ENCODE measurements at places on chromosomes 4 and X.

DNA sequence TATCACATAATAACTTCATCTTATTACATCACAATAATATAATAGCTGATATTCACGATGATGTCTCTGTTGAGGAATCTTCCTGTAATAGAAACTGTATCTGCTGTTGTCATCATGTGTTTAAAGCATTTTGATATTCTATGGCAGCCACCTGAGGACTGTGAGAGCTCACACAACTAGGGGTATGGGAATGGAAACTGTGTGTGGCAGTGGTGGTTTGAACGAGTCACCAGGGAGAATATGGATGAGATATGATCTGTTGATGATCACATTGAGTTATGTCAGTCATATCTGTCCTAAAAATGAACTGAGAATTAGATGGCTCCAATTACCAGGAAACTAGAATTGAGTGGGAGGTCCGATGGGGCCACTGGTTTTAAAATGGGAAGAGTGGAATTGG, 169.6 kb downstream of the MID1IP1 start:
- DNase-seq: no peak

DNA sequence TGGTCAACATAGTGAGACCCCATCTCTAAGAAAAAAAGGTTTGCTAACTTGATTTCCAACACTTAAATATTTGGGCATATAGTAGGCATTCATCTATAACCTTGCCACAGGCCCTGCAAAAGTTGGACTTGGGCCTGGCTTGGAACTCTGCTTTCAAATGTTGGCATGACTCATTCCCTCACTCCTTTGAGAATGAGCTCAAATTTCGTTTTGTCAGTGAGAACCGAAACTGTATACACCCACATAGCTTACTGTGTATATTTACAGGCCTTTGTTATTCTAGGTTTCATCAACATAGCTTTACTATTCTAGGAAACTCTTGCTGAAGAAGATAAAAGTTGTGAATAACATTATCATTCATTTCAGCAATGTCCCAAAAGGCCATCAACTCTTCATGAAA, 88.7 kb upstream of the ELOVL6 start:
- DNase-seq: no peak

- no peak for DNase-seq
These were observed 278.1 kb downstream of the NKX6-1 start for GRCh38 chr4:84220990-84221389.

DNA sequence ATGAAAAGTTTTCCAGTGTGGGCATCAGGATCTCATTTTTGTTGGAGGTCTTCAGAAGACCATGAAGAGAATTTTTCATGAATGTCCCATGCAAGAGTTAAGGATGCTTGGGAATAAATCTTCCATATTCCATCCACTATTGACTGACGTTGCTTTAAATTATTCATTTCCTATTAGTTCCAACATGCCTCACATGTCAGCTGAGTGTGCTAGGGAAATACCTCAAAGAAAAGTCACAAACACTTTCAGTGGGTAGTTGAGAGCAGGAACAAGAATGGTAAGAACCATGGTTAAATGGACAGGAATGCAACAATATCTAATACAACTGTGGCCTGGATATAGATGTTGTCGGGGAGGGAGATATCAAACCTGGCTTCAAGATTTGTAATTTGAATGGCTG, 610.1 kb downstream of the TECRL start:
- no peak for DNase-seq

- no peak for DNase-seq
These were observed 54.2 kb downstream of the SUPT20HL2 start for GRCh38 chrX:24259544-24260240.

GRCh38 chr4:77538574-77539157, 67.0 kb upstream of the CXCL13 start:
- no peak for DNase-seq

DNA sequence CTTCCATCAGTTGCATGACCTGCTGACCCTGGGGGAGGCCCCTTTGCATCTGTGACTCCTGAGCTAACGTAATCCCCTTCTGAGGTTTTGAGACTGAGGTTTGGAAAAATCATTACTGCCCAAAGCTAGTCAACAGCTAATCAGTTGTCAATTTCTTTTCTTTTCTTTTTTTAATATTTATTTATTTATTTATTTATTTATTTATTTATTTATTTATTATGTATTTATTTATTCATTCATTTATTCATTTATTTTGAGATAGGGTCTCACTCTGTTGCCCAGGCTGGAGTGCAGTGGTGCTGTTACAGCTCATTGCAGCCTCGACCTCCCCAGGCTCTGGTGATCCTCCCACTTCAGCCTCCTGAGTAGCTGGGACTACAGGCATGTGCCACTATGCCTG, 25.1 kb upstream of the FHL1 start:
- no peak for DNase-seq

DNA sequence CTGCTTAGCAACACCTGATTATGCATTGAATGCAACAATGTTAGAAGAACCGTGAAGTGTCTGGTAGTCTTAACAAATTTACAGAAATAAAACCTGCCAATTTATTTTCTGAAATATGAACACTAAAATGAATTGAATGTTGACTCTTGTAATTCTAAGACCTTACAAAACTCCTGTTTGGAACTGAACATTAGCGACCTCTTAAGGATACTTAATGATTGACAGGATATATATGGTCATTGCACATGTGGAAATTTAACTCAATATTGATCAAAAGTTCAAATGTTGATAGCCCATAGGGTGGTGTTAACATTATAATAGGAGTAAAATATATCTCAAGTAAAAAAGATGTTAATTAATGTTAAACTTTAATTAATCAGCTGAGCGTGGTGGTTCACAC, 79.1 kb downstream of the TECRL start:
- no peak for DNase-seq

DNA sequence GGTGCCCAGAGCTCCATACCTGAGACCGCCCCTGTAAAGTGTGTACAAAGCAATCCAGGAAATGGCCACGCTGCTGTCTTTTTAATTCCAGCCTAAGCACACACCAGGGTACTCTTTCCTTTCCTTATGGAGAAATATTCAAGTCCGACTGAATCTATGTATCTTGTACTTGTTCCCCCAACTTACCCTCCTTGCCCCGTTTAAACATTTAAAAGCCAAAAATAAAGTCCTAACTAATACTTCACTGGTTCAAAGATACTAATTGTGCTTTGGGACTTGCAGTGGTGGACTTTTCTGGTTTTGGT, 731 bp upstream of the AMMECR1 start:
- no peak for DNase-seq

- DNase-seq: no peak
These were observed 34.4 kb upstream of the EFNB1 start for GRCh38 chrX:68794461-68794860.

- DNase-seq: no peak
These were observed at the start of gene DKK2 for GRCh38 chr4:107035819-107036583. DKK2 (minus strand) TSS chr4:107036313; CDS start chr4:107035591, 722 bp downstream.

- DNase-seq: no peak
These were observed 701 bp downstream of the ARHGAP4 start for GRCh38 chrX:153925387-153925738.

- no peak for DNase-seq
These were observed 160 bp downstream of the LCORL start for GRCh38 chr4:18021470-18021719.

GRCh38 chr4:5018096-5018495, 1.2 kb downstream of the CYTL1 start:
- DNase-seq: no peak

DNA sequence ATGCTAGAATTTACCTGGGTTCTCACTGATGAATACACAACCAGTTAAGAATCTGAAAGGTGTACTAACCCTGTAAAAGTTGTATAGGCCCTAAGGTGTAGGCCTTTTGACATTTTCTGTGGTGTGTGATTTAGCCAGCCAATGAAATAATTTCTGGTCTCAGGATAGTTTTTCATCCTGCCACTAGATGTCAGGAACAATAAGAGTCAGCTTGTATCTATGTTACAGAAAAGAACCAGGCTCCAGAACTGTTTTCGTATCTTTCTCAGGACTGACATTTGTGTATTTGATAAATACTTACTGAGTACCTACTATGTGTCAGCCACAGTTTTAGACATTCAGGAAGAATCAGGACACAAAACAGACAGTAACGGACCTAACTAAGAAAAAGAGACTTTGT, 673.6 kb upstream of the TENM3 start:
- DNase-seq: no peak

DNA sequence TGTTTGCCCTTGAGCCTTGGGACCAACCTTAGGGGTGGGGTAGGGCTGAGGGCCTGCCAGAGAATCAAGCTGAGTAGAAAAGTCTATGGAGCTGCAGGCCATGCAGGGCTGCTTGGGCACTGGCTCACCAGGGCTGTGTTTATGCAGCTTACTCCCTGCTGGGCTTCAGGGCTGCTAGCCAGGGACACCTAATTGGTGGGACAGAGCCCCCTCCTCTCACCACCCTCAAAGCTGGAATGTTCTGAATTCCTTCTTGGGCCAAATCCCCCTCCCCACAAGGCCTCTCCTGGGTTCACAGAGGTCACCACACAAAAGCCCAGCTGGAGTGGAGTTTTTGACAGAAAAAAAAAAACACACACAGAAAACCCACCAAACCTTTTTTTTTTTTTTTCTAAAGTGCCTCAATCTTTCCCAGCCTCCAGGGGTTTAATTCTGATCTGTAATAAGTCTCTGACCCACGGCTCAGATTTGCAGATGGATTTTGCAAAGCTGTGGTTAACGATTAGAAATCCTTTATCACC, at the start of gene CLDN2:
Gene CLDN2, plus strand, starts transcription at position 471 of the 521 bp plus-strand sequence. CDS start 7,827 bp downstream, outside the sequence.
- no peak for DNase-seq

DNA sequence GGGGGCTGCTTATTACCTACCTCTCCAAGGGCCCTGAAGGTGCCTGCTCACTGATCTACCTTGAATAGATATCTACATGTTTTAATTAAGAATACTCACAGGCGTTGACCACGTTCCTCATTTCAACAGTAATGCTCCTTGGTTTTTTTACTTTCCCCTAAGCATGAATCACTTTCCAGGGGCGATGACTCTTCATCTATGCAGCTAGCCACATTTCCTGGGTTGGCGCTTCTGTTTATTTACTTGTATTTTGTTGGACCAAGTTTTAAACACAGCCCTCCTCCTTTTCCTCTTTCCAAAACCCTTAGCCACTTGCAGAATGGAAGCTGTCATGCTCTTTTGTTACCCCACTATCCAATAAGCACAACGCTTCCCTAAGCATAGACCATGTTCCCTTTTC, 50.8 kb downstream of the CBLL2 start:
- DNase-seq: no peak

DNA sequence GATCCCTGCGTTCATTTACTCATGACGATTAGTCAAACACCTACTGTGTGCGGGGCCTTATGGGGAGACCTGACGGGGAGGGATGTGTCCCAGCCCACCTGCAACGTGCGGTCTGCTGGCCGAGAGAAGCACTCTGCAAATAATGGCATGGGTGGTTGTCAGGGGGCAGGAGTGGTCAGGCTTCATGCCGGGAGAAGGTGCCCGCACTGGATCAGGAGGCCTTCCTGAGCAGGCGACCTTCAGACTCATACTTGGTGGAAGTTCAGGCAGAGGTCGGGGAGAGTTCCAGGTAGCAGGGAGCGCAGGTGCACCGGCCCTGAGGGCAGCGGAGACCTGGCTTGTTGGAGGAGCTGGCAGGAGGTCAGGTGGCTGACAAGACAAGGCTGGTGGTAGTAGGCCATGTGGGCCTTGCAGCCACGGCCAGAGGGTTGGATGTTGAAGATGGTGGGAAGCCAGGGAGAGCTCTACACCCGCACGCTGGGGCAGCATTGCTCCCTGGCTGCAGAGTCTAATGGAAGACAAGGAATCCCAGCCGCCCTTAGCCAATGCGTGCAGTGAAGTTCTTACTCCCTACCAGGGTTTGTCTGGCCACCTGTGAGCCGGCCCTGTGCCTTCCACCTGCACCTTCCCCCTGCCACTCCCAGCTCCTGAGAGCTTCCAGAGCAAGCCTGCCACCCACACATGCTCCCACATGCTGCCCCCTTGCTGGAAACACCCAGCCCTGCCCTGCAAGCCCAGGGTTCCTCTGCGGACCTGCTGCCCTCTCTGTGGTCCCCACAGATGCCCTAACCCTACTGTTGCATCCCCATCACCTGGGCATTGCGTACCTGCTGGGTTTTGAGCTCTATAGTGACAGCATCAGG, 97.3 kb downstream of the PSAPL1 start:
- no peak for DNase-seq

- DNase-seq: no peak
These were observed 14.5 kb downstream of the TBCK start for GRCh38 chr4:106301393-106302061.

DNA sequence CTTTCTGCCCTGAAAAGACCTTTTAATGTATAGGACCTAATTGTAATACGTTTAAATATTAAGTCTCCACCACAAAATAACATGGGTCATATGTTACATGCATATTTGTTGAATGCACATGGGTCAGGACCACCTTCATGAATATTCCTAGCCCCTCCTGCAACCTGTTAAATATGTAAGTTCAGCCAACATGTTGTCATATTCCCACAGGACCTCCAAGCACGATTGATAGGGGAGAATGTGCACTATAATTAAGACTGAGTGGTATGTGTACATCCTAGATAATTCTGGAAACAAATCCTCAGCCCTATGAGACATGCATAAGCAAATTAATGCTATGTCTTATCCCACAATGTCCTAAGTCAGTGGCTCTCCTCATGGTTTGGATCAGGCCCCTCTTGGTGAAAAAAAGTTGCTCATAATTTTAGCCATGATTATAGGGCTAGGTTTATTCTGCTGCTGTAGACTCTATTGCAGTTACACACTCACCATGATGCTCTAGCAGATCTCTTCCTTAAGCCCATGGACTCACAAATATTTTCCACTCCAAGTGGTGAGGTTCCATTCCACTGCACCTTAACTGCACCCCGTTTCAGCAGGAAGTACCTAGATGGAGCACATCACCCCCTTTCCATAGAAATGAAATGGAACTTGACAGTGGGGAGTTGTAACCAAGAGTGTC, 10.2 kb downstream of the TIGD2 start:
- no peak for DNase-seq

GRCh38 chrX:48761674-48762471, at the start of gene GLOD5:
GLOD5 (plus strand) TSS chrX:48761747; CDS start chrX:48761791, 44 bp downstream.
- DNase-seq: no peak

Measured in activated CD8-positive, alpha-beta memory T cell treated with anti-CD3 and anti-CD28 coated beads for 4 hours (primary cell).